ENCODE measurements at places on chromosomes 3 and 15. TPM values are rescaled to one million over a fixed set of nuclear protein-coding genes. Genes with fewer than 3 reads are reported as not detected.
A peak's percentile ranks its signal among the peaks of the same experiment; 100 is the strongest.

- no peaks in the 10 kb centered on the region for H3K4me1 ChIP-seq
- no peak overlapping the region for H3K27ac ChIP-seq
- no peaks in the 10 kb centered on the region for H3K36me3 ChIP-seq
- H3K4me3 ChIP-seq = no peak overlapping the region
- DNase-seq = no peak
- no peaks in the 10 kb centered on the region for H3K27me3 ChIP-seq
Measured at GRCh38 chr3:175346573-175347356, 487.6 kb downstream of the NAALADL2 start.

- H3K4me1 ChIP-seq = no peaks in the 10 kb centered on the region
- peaks cover 48% of the 10 kb centered on the region for H3K36me3 ChIP-seq
- no peak overlapping the region for H3K4me3 ChIP-seq
- no peak overlapping the region for H3K27ac ChIP-seq
- H3K27me3 ChIP-seq = no peaks in the 10 kb centered on the region
- DNase-seq = no peak
Measured at GRCh38 chr3:37323494-37323893, 149.1 kb upstream of the LRRFIP2 start.

GRCh38 chr3:52245322-52246263 lies at the start of gene PPM1M:
TSS of gene PPM1M (plus strand) at chr3:52245759. CDS start at chr3:52245825, 66 bp downstream.
- peak within 1 kb of the TSS; percentile 82 for H3K27ac ChIP-seq
- H3K27me3 ChIP-seq = no peaks in the 10 kb centered on the region
- peaks cover 79% of the 10 kb centered on the region for H3K4me1 ChIP-seq
- peak; percentile 65 for DNase-seq
- H3K4me3 ChIP-seq = peak within 1 kb of the TSS; percentile 82
- H3K36me3 ChIP-seq = no peaks in the 10 kb centered on the region

DNA sequence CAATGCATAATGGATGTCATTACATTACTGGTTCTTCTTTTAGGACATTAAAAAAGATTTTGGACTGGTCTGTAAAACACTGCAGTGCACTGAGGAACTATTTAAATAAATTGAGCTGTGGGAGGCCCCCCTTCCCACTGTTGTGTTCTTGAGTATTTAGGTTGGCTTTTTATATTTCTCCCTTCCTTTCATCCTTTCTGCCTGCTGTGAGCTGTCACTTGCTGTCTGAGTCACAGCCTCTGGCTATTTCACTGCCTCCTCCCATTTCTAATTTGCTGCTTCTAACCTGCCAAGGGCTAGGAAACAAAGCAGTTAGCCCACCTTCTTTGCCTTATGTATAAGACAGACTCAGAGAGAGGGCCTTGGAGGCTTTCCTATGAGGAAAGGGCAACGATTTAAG lies 89.0 kb upstream of the FNDC3B start:
- H3K27me3 ChIP-seq = no peaks in the 10 kb centered on the region
- H3K4me3 ChIP-seq = no peak overlapping the region

The CLDN1 gene
- not detected for total RNA-seq

- no peaks in the 10 kb centered on the region for H3K27me3 ChIP-seq
- H3K36me3 ChIP-seq = no peaks in the 10 kb centered on the region
- no peak overlapping the region for H3K4me3 ChIP-seq
- no peak for DNase-seq
- H3K27ac ChIP-seq = no peak overlapping the region
Measured at GRCh38 chr3:80099559-80100066, 331.8 kb upstream of the ROBO1 start.

- H3K27ac ChIP-seq = no peak overlapping the region
- H3K36me3 ChIP-seq = peaks cover 3% of the 10 kb centered on the region
- H3K4me1 ChIP-seq = no peaks in the 10 kb centered on the region
- H3K4me3 ChIP-seq = no peak overlapping the region
- no peak for DNase-seq
Measured at GRCh38 chr3:134496471-134497071, 10.7 kb downstream of the CEP63 start.

GRCh38 chr15:28190391-28191174 lies 91.5 kb upstream of the OCA2 start:
- no peak for DNase-seq
- H3K27me3 ChIP-seq = no peaks in the 10 kb centered on the region
- H3K4me3 ChIP-seq = no peak overlapping the region
- H3K4me1 ChIP-seq = no peaks in the 10 kb centered on the region
- peaks cover 5% of the 10 kb centered on the region for H3K36me3 ChIP-seq

DNA sequence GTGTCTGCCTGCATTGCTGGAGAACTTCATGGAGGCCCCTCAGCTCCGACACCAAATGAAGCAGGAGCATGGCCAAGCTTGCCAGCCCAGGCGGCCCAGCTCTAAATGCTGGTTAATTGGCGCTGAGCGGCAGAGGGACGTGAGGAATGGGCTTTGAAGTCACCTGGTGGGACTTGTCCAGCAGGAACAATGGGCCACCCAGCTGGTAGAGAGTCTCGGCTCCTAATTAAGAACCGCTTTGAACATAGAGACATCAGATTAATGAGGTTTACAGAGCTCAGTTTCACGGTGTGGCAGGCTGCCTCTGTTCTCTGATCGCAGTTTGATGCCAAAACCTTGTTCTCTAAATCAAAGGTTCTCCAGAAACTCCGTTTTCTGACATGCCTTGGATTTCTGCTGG lies 77.5 kb upstream of the LINGO1 start:
- no peaks in the 10 kb centered on the region for H3K4me1 ChIP-seq
- no peak overlapping the region for H3K4me3 ChIP-seq
- no peak for DNase-seq
- H3K27ac ChIP-seq = no peak overlapping the region

DNA sequence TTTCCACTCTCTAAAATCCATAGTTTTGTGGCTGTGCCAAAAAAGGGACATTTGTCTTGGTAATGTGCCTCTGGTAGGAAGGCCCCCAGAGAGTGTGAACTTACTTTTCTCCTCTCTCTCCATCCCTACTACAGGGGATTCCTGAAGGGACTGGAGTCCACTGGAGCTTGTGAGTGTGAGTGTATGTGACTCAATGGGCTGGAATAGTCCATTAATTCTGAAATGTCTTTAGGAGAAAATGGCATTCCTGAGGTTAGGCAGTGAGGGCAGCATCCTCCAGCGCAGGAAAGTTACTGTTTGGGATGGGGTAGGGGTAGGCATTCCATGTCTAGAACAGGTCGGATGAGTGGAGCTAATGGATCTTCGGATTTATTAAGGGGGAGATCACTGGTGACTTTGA lies 59.8 kb upstream of the CACNA2D3 start:
- no peaks in the 10 kb centered on the region for H3K27me3 ChIP-seq
- no peaks in the 10 kb centered on the region for H3K4me1 ChIP-seq
- no peak overlapping the region for H3K4me3 ChIP-seq

DNA sequence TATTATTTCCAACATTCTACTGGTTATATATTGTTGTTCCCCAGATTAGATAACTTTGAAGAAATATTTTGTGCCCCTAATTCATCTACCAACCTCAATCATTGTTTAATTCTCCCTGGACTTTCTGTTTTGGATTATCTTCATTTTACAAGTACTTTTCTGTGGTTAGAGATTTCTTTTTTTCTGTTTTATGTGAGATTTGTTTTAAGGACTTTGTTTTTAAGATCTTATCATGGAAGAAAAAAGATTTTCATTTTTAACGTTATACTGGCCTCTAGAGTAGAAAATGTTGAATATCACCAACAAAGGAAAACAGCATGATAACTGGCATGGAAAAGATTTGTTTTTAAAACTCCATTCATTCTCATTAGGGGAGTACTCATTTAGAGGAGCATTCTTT lies 210.9 kb upstream of the KCNMB2 start:
- H3K27me3 ChIP-seq = no peaks in the 10 kb centered on the region
- peaks cover 4% of the 10 kb centered on the region for H3K4me1 ChIP-seq
- H3K36me3 ChIP-seq = no peaks in the 10 kb centered on the region
- DNase-seq = no peak
- no peak overlapping the region for H3K27ac ChIP-seq

- no peaks in the 10 kb centered on the region for H3K36me3 ChIP-seq
- H3K27ac ChIP-seq = no peak overlapping the region
- H3K27me3 ChIP-seq = no peaks in the 10 kb centered on the region
- H3K4me3 ChIP-seq = no peak overlapping the region
- H3K4me1 ChIP-seq = peaks cover 75% of the 10 kb centered on the region
Measured at GRCh38 chr3:52243791-52244628, 1.5 kb upstream of the PPM1M start.

GRCh38 chr15:52808441-52808840 lies 18.3 kb upstream of the ONECUT1 start:
- H3K36me3 ChIP-seq = no peaks in the 10 kb centered on the region
- H3K4me1 ChIP-seq = peaks cover 22% of the 10 kb centered on the region
- no peak overlapping the region for H3K27ac ChIP-seq
- no peak for DNase-seq

DNA sequence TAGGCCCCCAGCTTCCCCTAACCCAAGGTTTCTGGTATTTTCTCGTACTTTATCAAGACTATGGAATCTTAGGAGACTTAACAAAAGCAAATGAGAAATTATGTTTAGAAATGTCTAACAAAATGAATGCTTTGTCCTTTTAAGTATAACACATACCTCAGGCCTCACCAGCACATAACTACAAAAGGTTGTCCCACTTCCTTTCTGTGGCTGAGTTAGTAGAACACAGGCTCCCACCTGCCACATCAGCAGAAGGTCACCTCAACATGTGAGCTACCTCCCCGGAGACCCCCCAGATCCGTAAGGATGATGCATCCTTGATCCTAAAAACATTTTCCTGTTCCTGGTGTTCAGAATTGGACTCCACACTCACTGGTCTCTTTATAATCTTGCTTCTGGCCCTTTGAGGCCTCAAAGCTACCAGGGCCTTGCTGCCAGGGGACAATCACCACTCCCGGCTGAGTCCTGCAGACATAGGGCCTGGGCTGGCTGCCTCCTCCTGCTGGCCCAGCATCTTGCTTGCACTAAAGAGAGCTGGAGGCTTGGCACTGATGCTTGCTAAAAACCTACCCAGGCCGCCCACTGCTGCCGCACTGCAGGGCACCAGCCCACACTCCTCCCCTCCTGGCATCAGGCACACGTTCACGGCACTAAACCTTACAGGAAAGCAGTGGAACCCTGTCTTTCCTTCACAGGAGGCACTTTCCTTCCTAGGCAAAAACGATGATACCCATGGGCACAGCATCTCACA lies 2.9 kb downstream of the CCRL2 start:
- H3K27me3 ChIP-seq = no peaks in the 10 kb centered on the region
- H3K36me3 ChIP-seq = no peaks in the 10 kb centered on the region
- H3K27ac ChIP-seq = no peak overlapping the region
- DNase-seq = no peak
- H3K4me3 ChIP-seq = no peak overlapping the region

DNA sequence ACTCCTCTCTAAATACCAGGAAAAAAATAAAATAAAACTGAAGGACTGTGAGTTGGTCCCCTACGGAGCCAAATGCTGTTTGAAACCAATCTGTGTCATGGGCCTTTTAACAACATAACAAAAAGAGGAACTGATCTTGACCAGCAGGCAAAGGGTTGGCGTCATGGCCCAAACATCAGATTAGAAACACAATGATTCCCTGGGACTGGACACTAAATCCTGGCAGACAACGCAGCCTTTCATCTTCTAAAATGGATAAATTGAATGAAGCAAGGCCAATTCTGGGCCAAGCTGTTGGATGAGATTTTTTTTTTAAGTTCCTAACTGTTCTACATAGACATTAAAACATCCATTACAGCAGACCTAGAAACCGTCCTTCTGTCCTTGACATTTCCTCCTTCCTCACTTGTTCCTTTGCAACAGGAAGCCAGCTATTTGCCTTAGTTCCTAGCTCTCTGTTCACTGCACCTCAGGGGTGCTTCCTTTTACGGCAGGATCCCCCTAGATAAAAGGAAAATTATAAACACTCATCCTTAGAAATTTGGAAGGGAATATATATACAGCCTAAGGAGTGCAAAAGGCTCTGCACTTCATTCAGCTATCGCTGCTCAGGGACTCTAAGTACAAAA lies 21.6 kb upstream of the TAFA4 start:
- H3K27me3 ChIP-seq = no peaks in the 10 kb centered on the region
- no peaks in the 10 kb centered on the region for H3K36me3 ChIP-seq

DNA sequence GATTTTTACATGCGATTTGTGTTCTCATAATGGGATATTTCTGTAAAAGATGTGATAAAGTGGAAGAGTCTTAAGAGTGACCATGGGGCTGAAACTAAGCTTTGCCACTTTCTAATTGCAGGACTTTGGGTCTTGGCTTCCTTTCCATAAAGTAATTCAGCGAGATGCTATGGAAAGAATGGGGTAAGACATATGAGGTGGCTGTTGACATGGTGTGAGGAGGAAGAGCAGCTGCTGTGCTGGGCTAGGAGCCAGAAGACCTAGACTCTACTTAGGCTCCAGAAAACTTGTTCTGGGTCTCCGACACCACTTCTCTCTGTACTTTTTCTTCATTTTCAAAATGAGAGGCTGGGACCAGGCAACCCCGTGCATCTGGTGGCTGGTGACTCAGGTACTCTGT lies 654.5 kb upstream of the CFAP20DC start:
- no peaks in the 10 kb centered on the region for H3K4me1 ChIP-seq
- H3K27me3 ChIP-seq = no peaks in the 10 kb centered on the region

The ATG3 gene
- 75.4 TPM for total RNA-seq

The ROPN1 gene
- total RNA-seq = not detected

- H3K27ac ChIP-seq = no peak overlapping the region
- no peaks in the 10 kb centered on the region for H3K4me1 ChIP-seq
- no peaks in the 10 kb centered on the region for H3K27me3 ChIP-seq
- H3K4me3 ChIP-seq = no peak overlapping the region
- no peak for DNase-seq
Measured at GRCh38 chr3:14689247-14689980, 14.5 kb downstream of the C3orf20 start.

The RGMA gene
- 0.20 TPM for total RNA-seq

- H3K27ac ChIP-seq = no peak overlapping the region
- no peak for DNase-seq
- H3K27me3 ChIP-seq = no peaks in the 10 kb centered on the region
- H3K36me3 ChIP-seq = no peaks in the 10 kb centered on the region
Measured at GRCh38 chr3:189531271-189531670, 99.9 kb upstream of the TP63 start.

Measured in CD8-positive, alpha-beta memory T cell (primary cell).